ENCODE measurements at places on chromosomes 3 and 15.

DNA sequence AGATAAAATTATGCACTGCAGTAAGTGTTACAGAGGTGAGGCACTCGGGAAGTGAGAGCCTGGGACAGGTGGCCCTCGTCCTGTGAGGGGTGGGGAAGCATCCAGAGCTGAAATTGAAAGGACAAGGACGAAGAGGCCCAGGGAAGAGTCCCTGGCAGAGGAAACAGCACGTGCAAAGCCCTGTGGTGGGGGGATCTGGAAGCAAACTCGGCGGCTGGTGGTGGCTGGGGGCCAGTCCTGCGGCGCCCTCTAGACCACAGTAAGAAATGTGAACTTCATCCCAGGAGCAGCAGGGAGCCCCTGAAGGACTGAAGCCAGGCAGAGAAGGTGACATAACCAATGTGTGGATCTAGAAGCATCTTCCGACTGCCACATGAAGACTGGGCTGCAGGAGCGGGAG is 42.8 kb downstream of the GRIP2 start:
- no peak for DNase-seq

- DNase-seq = no peak
Measured at GRCh38 chr3:69871868-69872267, 127.7 kb upstream of the SAMMSON start.

DNA sequence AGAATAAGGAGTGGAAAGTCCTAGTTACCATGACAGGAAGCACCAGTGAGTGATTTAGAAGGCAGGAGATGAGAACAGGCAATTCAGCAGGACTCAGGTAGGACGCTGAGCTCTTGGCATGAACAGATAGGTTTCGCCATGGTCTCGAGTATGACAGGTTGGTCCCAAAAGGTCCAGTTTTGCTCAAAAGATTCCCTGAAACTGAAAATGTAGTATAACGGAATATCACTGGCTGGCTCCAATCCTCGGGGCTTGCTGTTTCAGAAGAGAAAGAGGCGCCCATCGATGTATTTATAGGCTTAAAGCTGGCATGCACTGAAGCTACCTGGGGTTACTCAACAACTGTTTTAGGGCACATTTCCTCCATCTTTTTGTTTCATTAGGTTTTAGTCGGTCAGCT is 59.2 kb downstream of the SRGAP3 start:
- DNase-seq = no peak

DNA sequence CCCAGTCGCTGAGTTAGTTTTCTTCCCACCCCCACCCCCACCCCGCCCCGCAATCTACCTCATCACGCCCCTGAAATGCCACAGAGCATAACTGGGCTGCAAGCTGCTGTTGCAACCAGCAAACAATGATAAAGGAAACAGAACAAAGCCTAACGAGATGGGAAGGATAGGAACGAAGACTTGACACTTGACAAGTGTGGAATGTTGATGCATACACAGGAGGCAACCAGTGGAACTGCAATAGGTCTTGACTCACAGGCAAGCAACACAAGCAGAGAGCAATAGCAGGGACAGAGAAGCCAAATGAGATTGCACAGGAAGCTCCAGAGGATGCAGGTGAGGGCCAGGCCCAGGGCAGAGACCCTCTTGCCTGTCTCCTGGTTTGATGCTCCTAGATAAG is 225.9 kb downstream of the IGSF11 start:
- DNase-seq = no peak

GRCh38 chr3:70992131-70992530 is 591.4 kb downstream of the FOXP1 start:
- no peak for DNase-seq

DNA sequence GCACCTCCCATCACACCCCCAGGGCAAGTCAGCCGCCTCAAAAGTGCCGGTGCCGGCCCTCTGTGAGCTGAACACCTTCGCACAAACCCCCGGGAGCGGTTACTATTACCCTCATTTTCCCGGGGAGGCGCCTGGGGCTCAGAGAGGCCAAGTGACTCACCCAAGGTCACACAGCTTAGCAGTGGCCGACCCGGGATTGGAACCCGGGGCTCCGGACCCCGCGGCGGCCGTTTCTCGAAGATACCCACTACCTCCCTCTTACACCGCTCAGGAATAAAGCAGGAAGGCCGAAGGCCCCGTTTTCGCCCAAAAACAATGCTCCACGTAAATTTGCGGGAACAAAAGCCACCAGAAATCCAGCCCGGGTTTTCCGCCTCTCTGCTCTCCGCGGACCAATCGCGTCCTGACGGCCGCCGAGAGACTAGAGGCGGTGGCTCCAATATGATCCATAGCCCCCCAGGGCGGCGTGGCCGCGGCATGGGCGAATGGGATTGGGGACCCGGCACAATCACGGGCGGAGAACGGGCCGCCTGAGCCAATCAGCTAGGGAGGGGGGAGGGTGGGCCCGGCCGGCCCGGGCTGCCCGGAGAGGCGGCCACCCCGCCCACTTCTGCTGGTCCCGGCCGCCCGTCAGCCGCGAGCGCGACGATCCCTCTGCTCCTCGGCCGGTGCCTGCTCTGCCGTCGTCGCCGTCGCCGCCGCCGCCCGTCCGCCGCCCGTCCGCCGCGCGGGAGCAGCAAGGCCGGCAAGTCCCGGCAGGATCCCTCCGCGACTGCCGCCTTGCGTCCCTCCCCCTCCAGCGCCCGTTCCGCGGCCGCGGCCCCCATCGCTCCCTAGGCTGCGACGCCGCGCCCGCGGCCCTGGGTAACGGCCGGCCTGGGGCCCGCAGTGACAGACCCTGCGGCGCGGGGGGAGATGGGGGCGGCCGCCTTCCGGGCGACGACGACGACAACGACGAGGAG is 177.0 kb downstream of the OR4M2 start:
- DNase-seq = no peak

GRCh38 chr15:66459818-66460615 is 37.5 kb downstream of the SNAPC5 start:
- no peak for DNase-seq
